KBM-7 (cell line): ENCODE measurements at places on chromosomes 5 and 9.

DNA sequence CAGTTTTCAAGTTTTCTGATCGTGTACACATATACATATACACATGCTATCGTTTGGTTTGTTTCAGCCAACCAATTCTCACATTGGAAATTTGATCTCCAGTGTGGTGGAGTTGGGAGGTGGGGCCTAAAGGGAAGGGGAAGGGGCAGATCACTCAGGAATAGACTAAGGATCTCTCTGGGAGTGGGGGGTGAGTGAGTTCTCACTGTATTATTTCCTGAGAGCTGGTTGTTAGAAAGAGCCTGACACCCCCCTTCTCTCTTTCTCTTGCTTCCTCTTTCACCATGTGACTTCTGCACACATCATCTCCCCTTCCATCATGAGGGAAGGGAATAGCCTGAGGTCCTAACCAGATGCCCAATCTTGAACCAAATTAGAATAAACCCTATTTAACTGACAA is 551.7 kb downstream of the MAT2B start:
- DNase-seq, result peak; percentile 37

DNA sequence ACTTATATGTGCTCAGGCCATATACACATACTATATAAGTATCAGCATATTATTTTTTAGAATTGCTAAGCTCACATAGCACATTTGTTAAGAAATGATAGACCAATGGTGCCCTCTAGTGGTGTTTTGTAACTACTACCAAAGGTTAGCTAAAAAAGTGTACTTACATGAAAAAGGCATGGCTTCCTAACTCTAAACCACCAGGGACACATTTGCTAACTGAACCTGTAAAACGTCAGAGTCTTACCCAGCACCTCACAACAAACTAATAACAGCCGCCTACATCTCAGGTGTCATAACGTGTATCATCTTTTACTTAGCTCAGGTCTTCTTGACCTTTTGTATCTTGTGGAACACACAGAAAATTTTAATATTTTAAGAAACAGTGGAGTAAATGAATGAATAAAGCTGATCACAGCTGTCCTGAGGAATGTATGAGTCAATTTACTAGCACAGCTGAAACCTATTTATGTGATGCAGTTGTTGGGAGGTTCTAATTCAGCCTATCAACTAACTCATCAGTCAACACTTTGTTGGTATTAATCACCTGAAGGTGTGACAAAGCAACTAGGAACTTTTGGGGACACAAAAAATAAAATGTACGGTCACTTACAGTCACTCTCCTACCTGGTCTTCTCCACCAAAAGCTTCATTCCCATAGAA is 72.9 kb downstream of the BAAT start:
- peak; percentile 68 for DNase-seq

DNA sequence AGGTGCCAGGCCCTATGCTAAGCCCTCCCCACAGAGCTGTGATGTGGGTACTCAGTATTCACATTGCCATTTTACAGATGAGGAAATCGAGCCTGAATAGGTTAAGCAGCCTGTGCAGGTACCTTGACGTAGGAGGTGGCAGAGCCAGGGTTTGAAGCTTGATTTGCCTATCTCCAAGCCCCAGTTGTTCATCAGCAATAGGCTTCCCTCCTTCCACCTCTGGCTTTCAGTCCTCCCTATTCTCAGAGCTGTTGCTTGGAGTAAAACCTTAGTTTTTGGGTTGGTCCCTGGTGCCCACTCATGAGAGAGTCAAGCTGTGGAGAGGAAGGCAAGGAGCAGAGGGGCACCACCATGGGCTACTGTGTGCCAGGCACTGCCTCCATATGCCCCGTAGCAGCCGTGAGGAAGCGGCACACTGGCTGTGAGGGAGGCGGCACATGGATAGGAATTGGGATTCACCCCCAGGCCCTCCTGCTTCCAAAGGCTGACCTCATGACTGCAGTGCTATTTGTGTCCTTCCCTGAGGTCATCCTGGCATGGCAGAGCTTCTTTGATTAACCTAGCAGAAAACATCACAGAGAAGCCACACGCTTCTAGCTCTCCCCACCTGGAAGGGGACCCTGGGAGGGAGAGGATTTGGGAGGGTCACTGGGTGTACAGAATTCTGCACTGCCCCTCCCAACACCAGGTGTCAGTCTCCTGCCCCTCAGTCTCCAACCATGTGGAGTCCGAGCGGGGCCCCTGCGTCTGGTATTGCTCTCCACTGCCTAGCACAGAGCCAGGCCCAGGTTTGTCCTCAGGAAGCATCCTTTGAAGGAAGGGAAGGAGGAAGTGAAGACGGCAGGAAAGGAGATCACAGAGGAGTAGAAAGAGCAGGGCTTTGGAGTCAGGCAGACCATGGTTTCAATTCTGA is 109.8 kb downstream of the RGS3 start:
- no peak for DNase-seq

GRCh38 chr9:8978334-8978733 is 1178.8 kb upstream of the DMAC1 start:
- no peak for DNase-seq

DNA sequence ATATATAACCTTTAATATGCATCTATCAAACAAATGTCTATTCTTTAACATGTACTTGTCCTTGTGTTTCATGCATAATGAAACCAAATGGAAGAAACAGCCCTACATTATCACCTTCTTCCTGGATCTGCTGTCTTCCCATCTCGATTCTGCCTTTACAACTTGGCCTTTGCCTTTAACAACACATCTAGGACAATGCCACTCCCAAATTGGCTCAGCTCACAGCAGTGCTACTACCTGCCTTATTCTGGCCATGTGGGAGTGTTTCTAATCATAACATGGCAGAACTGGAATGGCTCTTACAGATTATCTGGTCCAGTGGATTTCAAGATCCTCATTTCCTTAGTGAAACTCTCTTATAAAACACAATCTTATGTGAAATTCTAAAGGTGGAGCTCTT is 176.5 kb downstream of the CARTPT start:
- no peak for DNase-seq

DNA sequence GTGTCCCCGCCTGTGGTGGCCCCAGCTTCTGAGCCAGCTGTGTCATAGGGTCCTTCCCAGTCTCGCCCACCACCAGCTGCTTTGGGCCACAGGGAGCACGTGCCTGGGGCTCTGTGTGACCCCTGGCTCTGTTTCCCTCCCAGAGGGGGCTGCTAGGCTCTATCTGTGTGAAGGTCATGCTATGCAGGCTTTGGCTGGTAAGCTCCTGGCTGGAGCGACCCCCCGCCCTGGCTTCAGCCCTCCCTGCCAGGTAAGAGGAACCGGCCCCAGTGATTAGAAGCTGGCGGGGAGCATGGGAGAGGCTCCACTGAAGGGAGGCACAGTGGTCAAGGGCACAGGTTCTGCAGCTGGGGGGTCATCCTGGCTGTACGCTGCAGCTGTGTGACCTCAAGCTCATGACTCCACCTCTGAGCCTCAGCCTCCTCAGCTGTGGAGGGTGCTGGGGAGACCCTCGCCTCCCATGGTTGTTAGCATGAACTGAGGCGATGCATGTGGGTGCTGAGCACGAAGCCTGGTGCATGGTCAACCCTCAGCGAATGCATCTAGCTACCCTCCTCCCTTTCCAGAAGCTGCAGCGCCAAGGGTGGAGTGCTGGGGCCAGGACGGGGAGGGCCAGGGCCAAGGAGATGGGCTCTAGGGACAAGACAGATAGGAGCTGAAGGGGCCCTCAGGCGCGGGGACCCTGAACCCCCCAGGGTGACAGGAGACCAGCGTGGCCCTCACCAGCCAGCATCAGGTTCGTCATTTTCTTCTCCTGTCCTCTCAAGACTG is 163.8 kb upstream of the MVB12B start:
- DNase-seq, result no peak

GRCh38 chr9:123360161-123361085 is 4.4 kb downstream of the CRB2 start:
- DNase-seq, result peak; percentile 86

GRCh38 chr5:158935215-158935614 is 164.5 kb downstream of the EBF1 start:
- DNase-seq, result no peak
